Fibroblast of the aortic adventitia (primary cell): ENCODE measurements at places on chromosomes 13 and 19.
A peak's percentile ranks its signal among the peaks of the same experiment; 100 is the strongest.

GRCh38 chr13:39406688-39407087 lies 196.3 kb downstream of the LHFPL6 start:
- DNase-seq: no peak

DNA sequence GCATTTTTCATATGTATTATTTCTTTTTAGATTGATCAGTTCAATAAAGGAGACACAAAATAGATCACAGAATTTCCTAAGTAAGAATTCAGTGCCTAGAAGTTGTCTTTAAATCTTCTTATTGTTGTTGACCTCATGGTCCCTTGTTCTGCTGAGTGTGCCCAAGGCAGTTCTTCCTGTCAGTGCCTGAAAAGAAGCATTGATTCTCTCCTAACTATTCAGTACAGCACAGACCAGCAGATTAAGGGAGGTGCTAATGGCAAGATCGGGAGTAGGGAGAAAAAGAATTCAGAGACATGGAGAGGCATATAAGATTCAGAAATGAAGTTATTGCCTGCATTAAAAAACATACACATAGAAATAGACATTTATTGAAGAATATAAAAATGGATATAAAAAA lies 180.5 kb upstream of the PCDH9 start:
- no peak for DNase-seq

- DNase-seq: no peak
Measured at GRCh38 chr13:87536499-87536898, 134.7 kb upstream of the SLITRK5 start.

DNA sequence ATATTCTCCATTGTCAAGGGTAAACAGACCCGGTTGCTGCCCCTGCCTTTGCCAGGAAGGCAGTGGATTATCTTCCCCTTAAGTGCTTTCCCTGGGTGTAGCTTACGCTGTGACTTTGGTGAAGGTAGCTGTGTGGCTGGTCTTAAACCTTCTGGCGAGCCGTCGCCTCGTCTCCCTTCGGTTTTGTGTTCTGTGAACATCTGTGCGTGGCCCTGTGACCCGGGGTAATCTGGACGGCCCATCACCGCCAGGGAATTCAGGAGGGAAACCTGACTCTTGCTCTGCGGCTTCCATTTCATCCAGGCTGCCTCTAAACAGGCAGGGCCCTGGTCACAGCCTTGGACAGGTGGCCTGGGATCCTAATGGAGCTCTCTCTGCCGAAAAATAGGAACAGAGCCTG lies 78.7 kb downstream of the SHISA2 start:
- DNase-seq: no peak

- DNase-seq: no peak
Measured at GRCh38 chr13:33875618-33876401, 57.9 kb downstream of the RFC3 start.

- DNase-seq: peak; percentile 80
Measured at GRCh38 chr19:7507884-7508283, 8.0 kb upstream of the ZNF358 start.

DNA sequence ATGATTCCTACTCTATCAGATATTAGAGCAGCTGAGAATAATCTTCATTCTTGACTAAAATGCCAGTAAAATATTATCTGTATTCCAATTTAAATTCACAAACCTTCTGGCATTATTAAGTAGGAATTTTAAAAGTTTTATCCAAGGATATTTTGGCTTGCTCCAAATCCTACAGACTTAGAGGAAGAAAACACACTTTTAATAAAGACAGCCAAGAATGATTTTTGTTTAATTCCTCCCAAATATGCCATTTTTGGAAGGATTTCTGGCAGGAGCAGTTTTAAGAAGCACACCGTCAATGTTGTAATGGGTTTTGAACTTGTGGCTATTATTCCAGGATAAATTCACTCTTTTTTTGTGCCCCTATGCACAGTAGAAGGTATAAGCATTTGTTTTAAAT lies 355.1 kb downstream of the SLITRK5 start:
- DNase-seq: no peak
